Right atrium auricular region (tissue), 2 donors: ENCODE measurements at places on chromosomes 3 and 15.

DNA sequence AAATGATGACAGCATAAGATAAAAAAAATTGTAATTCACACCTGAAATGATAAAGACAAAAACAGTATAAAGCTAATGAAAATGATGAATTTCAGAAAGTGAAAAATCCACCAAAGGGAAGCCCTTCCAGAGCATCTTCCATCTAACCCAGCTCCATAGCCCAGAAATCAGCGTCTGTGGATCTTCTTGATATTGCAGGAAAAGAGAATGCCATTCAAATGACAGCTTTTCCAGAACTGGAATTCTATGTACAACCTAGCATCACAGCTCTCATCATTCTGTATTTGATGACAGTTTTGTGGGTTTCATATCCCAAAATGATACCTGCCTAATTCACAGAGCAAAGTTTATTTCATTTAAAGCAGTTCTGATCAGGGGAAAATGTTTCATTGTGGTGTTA, 267.3 kb downstream of the FHIT start:
- DNase-seq: no peak

GRCh38 chr15:74613089-74613952, 2.3 kb upstream of the CLK3 start:
- DNase-seq: no peak

GRCh38 chr3:184660931-184661330, 50.9 kb downstream of the MAGEF1 start:
- no peak for DNase-seq

DNA sequence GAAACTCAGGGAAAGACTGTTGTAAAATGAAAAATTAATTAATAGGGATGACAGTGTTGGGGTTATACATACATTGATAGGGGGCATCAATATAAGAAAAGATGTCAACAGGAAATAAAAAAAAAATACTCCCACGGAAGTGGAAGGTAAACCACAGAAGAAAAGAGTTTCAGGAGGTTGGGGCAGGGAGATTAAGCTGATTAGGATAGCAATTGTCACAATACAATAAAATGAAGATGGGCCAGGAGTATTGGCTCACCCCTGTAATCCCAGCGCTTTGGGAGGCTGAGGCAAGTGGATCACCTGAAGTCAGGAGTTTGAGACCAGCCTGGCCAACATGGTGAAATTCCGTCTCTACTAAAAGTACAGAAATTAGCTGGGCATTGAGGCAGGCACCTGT, 536.1 kb downstream of the AGBL1 start:
- no peak for DNase-seq

- no peak for DNase-seq
Measured at GRCh38 chr3:88191872-88192409, 42.2 kb downstream of the C3orf38 start.

GRCh38 chr3:7927015-7927414, 574.6 kb upstream of the LMCD1 start:
- DNase-seq: no peak

DNA sequence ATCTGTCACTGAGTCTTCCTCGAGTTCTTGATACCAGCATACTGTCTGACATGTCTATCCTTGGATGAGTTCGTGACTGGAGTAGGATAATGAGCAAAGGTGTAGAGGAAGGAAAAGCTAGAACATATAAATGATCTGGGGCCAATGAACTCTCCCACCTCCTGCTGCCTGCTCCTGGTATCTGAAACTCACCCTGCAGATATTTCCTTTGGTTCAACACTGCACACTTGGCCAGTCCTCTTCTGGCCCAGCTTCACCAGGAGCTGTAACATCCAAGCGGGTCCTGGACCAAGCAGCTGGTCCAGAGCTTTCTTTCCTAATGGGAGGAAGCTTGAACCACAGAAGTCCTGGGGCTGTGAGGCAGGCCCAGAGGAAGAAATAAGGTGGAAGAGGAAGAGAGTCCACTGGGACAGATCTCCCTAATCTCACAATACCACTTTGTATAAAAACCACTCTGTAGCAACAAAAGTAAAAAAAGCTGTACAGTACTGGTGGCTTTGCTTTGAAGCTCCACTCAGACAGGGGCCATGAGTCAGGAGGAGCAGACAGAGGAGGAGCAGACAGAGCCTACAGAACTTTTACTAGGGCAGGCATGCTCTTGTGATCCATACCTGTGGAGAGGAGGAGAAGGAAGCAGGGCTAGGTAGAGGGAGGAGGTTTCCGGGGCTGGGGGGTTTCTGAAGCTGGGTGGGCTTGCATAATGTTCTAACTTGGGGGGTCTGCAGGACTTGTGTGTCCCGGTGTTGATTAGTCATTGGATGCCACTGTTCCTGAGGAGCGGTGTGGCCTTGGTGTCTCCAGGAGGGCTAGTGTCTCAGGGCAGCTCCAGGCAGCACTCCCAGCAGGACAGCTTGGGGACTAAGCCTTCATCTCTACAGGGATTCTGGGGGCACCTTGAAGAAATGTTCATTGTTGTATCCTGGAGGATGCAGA, 166.9 kb downstream of the ABHD5 start:
- no peak for DNase-seq

GRCh38 chr3:113210604-113211329, 590 bp upstream of the BOC start:
- DNase-seq: no peak

DNA sequence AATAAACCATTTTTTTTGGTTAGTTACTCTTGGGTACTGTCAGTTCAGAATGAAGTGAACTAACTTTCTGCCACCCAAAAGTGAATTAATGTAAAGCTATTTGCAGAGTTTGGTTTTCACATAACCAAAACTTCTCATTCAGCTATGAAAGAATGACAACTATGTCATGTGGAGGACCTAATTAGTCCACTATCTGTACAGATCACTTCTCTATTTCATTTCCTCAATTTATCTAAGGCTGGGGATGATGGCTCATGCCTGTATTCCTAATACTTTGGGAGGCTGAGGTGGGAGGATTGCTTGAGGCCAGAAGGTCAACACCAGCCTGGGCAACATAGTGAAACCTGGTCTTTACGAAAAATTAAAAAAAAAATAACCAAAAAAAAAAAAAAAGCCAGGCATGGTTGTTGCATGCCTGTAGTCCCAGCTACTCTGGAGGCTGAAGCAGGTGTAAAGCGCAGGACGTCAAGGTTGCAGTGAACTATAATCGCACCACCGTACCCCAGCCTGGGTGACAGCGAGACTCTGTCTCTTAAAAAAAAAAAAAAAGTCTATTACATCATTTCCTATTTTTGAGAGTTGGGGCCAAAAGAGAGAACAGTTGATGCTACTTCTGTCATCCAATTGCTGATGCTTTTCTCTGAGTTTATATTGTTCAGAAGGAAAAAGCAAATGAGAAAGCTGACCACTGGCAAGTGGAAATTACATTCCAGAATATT, 8.7 kb downstream of the HYPK start:
- no peak for DNase-seq

GRCh38 chr15:60935130-60935529, 294.0 kb downstream of the RORA start:
- no peak for DNase-seq

GRCh38 chr3:28322464-28322863, 26.1 kb upstream of the ZCWPW2 start:
- no peak for DNase-seq

DNA sequence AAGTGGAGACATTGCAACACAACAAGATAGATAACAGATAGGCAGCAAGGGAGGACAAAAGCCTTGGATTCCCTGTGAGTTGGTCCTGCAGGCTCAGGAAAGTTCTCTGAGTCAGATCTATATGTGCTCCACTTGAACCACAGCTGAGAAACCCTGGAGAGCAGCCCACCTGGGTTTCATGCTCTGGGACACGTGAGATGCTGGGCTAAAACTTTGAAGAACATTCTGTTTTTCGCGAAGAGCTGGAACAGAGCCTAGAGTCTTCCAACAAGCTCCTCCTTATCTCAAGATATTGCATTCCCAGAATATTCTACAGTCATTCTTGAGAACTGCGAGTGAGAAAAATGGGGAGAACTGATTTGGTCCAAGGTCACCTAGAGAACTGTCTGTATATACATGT, 583.0 kb upstream of the ROBO1 start:
- no peak for DNase-seq

DNA sequence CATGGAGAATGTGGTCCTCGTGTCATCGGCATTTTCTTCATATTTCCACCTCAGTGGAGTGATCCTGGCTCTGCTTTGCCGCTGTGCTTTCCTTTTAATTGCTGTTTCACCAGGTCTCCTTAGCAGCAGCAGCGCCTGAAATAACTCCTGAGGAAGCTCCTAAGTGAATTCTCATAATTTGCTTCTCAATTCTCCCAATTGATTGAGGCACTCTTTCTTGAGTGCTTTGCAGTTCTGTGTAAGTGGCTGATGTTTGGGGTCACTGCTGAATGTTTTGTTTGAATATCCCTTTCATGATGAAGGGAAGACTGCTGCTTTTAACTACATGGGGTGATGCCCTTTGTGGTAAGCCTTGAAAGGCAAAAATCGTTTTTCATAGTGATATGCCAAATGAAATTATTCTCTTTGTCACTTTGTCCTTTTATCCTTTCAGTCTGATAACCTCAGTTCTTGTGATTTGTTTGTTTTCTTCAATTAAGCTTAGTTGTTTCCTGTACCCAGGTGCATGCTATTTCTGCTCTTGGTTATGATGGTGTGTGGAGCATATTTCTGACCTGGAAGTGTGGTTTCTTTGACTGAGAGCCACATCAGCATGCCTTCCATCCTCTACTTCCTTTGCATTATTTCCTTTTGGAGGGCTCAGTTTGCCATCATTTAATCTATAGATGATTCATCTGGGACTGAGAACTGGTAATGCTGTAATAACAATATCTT, 36.7 kb downstream of the HMG20A start:
- DNase-seq: no peak

DNA sequence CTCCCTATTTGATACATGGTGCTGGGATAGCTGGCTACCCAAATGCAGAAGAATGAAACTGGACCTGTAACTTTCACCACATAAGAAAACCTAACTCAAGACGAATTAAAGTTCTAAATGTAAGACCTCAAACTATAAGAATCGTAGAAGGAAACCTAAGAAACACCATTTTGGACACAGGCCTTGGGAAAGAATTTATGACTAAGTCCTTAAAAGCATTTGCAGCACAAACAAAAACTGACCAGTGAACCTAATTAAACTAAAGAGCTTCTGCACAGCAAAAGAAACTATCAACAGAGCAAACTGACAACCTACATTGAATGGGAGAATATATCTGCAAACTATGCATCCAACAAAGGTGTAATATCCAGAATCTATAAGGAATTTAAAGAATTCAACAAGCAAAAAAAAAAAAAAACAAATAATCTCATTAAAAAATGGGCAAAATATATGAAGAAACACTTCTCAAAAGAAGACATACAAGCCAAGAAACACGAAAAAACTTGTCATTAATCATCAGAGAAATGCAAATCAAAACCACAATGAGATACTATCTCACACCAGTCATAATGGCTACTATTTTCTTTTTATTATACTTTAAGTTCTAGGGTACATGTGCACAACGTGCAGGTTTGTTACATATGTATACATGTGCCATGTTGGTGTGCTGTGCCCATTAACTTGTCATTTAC, 37.0 kb downstream of the HDGFL3 start:
- DNase-seq: no peak

DNA sequence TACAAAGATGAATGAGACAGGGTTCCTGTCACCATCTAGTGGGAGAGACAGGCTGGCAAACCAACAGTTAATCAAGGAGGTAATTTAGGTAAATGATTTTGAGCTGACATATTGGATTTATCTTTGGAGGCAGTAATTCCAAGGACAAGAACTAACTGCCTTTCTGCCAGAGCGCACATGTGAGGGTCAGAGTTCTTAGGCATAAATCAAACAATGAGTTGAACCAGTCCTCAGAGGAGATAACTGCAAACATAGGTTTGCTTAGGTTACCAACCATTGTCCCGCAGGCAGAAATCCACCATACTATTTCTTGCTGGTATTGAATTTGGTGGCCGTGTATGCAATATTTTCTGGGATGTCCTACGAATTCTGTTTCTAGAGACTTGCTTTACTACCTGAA, 14.2 kb upstream of the PPP1R2 start:
- DNase-seq: no peak
